ENCODE measurements at places on chromosomes 12 and 14.

DNA sequence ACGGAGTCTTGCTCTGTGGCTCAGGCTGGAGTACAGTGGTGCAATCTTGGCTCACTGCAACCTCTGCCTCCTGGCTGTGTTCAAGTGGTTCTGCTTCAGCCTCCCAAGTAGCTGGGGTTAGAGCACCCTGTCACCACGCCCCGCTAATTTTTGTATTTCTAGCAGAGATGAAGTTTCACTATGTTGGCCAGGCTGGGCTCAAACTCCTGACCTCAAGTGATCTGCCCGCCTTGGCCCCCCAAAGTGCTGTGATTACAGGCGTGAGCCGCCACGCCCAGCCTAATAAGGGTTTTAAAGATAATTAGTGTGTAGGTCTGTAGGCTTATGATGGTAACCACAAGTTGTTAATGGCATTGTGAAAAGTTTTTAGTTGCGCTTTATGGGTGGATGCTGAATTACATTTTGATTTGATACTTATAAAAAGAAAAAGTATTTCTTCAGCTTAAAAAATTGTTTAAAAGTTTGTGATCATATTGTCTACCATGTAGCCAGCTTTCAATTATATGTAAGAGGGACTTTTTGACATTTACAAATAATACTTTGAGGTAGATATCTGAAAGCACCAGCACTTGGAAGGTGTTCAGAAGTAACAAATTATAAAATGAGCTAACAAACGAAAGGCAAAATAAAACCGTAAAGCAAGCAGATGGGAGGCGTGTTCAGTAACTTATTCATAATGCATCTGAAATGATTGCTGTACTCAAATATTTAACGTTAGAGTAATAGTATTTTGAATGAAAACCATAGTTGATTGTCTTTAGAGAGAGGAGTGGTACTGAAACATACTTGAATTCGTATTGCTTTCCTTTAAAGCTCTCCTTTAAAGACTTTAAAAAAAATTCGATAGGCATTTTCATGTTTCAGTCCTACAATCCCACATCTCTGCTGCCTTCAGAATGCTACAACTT, 37.1 kb downstream of the MDM2 start:
- DNase-seq, result no peak

DNA sequence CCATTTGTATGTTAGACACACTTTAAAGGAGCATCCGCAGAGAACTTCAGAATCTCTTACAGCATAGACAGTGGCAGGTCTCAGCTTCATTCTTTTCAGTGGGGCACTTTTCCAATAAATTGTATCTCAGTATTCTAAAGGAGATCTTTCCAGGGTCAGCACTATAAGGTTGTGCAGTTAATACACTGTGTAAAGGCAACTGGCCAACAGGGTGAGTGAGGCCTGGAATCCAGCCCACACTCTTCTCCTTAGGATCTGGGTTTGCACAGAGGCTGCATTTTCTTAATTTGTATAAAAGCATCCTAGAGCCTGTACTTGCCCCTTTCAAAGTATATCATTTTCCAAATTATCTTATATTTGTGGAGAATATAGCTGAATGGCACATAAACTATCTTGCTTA, 94.2 kb downstream of the MYF5 start:
- DNase-seq, result no peak

DNA sequence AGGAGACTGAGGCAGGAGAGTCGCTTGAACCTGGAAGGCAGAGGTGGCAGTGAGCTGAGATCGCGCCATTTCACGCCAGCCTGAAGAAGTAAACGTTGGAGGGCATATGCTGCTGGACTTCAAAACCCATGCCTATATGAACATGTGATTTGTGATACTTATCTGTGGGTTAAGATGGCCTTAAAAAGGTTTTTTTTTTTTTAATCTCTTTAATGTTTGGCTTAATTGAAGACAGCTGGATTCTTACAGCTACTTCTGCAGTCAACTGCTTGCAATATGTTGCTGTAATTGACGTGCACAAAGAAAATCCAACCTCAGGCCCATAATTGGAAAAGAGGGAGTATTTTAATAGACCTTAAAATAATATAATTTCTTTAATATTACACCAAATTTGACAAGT, 1.5 kb upstream of the B3GNT4 start:
- DNase-seq, result no peak

GRCh38 chr12:123054371-123054770, 73.9 kb downstream of the ARL6IP4 start:
- DNase-seq, result no peak

- DNase-seq, result no peak
Observed at GRCh38 chr14:94044476-94045091, 18.4 kb downstream of the OTUB2 start.

All from RPMI8226 (cell line).